ENCODE measurements at places on chromosomes 3 and 15.

GRCh38 chr3:63995086-63995485, 28.2 kb downstream of the PSMD6 start:
- DNase-seq, result no peak

- DNase-seq, result no peak
Observed at GRCh38 chr3:173709026-173709425, 311.5 kb downstream of the NLGN1 start.

GRCh38 chr3:2968475-2968874, 141.7 kb downstream of the IL5RA start:
- DNase-seq, result no peak

DNA sequence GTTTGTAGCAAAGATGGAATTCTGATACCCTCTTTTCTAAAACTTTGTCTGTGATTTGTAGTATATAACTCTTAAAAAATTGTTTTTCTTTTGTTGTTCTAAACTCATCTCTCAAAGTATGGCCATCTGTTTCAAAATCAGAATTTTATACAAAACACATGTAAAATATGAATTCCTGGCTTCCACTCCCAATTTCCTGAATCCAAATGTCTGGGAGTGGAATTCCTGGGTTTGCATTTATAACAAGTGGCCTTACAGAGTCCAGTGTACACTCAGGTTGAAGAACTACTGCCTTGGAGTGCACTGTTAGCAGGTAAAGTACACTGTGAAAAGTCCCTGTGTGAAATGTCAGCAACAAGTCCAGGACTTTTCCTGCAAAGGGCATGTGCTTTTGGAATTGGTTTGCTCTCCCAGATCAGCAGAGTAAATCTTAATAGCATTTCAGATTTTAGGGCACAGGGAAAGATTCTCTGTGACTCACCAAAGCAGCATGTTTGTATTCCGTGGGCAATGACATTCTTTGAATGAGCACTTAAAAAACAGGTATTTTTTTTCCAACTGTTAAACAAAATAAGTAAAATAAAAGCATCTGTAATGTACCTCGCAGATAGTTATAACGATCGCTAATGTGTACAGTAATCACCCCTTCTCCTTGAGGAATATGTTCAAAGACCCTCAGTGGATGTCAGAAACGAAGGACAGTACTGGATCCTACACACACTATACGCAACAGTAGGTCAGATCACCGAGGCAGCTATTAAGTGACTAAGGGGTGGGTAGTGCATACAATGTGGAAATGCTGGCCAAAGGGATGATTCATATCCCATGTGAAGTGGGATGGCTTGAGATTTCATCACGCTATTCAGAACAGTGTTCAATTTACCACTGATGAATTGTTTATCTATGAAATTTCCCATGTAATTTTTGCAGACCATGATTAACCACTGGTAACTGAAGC, 2.0 kb upstream of the CLDN16 start:
- DNase-seq, result peak; percentile 95

- DNase-seq, result no peak
Observed at GRCh38 chr3:172060234-172060633, 20.9 kb downstream of the FNDC3B start.

GRCh38 chr15:59862191-59863155, 141.6 kb upstream of the FOXB1 start:
- DNase-seq, result no peak
